GM23248 (cell line): ENCODE measurements at places on chromosomes 16 and 17. TPM values are rescaled to one million over a fixed set of nuclear protein-coding genes. Genes with fewer than 3 reads are reported as not detected.

FAM83G gene
- 26.2 and 27.7 TPM in 2 replicates for total RNA-seq

DNA sequence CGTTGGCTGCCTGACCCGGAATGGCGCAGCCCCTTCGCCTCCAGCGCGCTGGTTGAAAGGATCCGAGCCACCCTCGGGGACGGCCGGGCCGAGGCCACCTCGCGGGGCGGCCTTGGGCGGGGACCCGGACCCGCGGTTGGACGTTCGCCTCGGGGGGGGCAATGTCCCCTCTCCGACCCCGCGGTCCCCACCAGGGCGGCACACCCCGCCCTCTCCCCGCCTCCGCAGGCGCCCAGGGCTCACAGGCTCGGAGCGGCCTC lies 1.0 kb upstream of the SOX8 start:
- DNase-seq: no peak
- H3K27ac ChIP-seq: no peak overlapping the region
- no peaks in the 10 kb centered on the region for H3K36me3 ChIP-seq
- H3K27me3 ChIP-seq: 0 out of 2 replicates have a peak, but pooled peaks cover 4% of the 10 kb centered on the region

DNA sequence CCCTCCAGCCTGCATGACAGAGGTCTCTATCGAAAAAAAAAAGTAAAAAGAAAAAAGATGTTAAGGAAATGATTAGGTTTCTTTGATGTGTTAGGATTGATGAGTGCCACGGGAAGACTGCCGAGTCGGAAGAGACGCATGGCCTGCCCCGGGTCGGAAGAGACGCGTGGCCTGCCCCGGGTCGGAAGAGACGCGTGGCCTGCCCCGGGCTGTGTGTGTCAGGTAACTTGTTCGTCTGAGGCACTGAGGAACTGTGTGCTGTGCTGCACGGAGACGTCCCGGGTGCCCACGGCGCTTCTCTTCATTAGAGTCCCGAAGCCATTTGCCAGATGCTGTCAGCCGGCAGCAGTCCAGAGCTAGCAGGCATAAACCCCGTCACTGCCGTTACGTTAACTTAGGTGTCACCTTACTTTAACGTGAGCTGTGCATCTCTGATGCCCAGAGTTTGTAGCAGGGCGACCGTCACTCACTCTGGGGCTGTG lies 40.5 kb upstream of the FASN start:
- H3K4me3 ChIP-seq: no peak overlapping the region
- H3K4me1 ChIP-seq: no peaks in the 10 kb centered on the region
- no peak overlapping the region for H3K27ac ChIP-seq
- no peaks in the 10 kb centered on the region for H3K27me3 ChIP-seq
- DNase-seq: no peak

TBC1D3K gene
- not detected in 2 replicates for total RNA-seq

INCA1 gene
- total RNA-seq: 0.32 and 1.0 TPM in 2 replicates

- DNase-seq: peak; percentile 63
- no peak within 1 kb of the TSS for H3K27ac ChIP-seq
- no peaks in the 10 kb centered on the region for H3K36me3 ChIP-seq
- H3K4me3 ChIP-seq: no peak within 1 kb of the TSS
- no peaks in the 10 kb centered on the region for H3K27me3 ChIP-seq
- no peaks in the 10 kb centered on the region for H3K4me1 ChIP-seq
These were observed at the start of gene HYDIN for GRCh38 chr16:71230122-71230845. HYDIN (minus strand) TSS chr16:71230722; CDS start chr16:71186895, 43,827 bp downstream.

DNA sequence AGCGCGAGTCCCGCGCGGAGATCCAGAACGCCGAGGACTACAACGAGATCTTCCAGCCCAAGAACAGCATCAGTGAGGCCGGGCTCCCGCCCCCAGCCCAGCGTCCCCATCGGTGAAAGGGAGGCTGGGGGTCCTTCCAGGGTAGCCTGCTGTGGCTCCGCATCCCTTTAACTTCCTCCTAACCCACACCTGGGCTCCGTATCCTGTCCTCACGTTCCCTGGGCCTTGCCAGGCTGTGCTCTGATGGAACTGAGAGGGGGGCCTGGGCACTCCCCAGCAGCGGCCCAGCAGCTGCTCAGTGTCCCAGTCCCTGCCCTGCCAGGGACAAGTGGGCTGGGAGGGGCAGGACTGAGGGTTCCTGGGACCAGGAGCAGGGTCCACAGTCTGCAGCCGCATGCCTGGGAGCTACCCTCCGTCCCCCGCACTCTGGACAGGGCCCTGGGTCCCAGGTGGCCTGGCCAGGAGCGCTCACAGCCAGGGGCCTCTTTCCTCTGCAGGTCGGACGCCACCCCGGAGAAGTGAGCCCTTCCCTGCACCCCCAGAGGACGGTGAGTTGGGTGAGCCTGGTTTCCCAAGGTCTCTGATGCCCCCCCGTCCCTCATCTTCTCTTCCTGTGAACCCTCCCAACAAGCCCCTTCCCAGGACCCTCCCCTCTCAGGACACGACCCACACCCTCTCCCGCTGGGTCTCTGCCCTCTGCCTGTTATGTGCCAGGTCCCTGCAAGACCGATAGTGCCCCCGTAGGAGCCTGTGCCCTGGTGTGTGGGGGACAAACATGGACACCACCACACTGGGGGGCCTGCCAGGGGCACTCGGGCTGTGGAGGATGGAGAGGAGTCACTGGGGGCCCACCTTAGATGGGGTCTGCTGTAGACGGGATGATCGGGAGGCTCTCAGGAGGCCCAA lies 18.1 kb downstream of the KATNB1 start:
- no peaks in the 10 kb centered on the region for H3K4me1 ChIP-seq
- H3K36me3 ChIP-seq: no peaks in the 10 kb centered on the region
- H3K4me3 ChIP-seq: no peak overlapping the region
- no peak overlapping the region for H3K27ac ChIP-seq

CCL2 gene
- 28.3 and 33.1 TPM in 2 replicates for total RNA-seq

DNAAF8 gene
- total RNA-seq: 0.25 and 0.86 TPM in 2 replicates

ARL5C gene
- not detected in 2 replicates for total RNA-seq

DNA sequence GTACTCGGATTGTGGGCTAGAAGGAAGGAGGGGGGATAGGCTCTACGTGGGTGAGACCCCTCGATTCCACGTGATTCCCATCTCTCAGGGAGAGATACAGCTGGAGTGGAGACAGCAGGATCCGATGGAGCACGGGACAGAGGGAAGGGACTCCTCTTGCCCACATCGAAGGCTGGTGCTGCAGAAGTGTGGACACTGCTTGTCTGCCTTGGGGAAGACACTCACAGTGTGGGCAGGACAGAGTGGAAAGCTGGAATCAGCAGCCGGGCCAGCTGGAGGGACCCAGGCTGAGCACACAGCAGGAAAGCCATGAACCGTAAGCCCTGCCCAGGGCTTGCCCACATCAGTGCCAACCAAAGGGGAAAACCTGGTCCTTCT lies 42.1 kb upstream of the RPH3AL start:
- no peak overlapping the region for H3K27ac ChIP-seq
- H3K4me3 ChIP-seq: no peak overlapping the region
- no peaks in the 10 kb centered on the region for H3K27me3 ChIP-seq
- H3K36me3 ChIP-seq: no peaks in the 10 kb centered on the region
- DNase-seq: no peak

GRCh38 chr16:75060723-75061122 lies 55.9 kb downstream of the LDHD start:
- H3K4me1 ChIP-seq: no peaks in the 10 kb centered on the region
- no peak overlapping the region for H3K27ac ChIP-seq
- no peak overlapping the region for H3K4me3 ChIP-seq
- no peaks in the 10 kb centered on the region for H3K27me3 ChIP-seq
